ENCODE measurements at places on chromosomes 3 and 15. TPM values are rescaled to one million over a fixed set of nuclear protein-coding genes. Genes with fewer than 3 reads are reported as not detected.

DNA sequence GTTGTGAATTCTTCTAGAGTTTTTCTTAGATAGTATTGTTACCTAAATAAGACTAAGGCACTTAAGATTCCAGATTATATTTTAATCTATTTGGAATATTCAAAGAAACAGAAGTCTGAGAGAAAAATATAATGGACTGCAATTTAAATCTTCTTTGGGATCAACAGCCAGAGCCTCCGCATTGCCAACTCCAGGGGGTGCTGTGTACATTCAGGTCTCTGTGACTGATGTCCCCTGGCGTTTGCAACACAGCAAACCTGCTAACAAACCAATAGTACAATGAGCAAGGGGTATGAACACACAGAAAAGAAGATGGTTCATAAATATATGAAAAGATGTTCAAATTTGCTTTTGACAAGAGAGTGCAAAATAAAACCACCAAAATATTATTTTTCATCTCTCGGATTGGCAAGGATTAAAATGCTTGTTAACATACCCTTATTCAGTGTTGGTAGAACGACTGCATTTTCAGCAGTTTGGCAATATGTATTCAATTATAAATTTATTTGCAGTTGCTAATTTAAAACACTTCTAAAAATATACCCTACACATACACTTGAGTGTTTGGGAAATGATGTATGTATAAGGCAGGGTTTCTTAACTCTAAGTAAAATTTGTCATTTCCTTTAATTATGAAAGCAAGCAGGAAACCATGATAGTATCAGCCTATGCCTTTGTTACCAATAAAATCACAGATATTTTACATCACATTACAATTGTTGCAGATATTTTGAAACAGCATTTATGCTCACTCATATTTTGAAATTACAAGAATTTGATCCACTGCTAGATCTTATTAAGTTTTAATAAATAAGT, 16.1 kb upstream of the TM4SF1 start:
- DNase-seq, result peak; percentile 74

- DNase-seq, result no peak
Observed at GRCh38 chr3:131387796-131388489, 6.4 kb downstream of the NUDT16 start.

DNA sequence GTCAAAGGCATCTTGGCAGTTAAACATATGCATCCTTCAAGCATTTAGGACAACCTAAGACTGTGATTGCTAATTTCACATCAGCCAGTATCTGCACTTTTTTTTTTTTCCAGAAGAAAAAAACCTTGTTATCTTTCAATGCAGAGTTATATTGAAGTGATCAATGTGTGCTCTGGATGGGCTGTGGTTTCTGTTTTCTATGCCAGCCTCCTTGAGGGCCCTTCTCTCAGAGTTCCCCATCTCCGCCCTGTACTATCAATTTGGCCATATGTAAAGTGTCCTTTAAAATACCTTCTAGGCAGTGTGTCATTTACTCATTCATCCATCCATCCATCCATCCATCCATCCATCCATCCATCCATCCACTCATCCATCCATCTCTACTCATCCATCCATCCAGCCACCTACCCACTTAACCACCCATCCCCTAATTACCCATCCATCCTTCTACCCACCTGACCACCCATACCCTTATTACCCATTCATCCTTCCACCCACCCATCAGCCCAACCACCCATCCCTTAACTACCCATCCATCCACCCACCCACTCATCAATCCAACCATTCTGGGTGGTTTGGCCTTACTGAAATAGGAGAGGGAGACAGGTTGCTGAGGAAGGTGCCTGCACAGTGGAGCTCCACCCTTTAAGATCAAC, 322.1 kb downstream of the CHST2 start:
- no peak for DNase-seq

- DNase-seq, result no peak
Observed at GRCh38 chr3:78718707-78719106, 1049.1 kb downstream of the ROBO1 start.

DNA sequence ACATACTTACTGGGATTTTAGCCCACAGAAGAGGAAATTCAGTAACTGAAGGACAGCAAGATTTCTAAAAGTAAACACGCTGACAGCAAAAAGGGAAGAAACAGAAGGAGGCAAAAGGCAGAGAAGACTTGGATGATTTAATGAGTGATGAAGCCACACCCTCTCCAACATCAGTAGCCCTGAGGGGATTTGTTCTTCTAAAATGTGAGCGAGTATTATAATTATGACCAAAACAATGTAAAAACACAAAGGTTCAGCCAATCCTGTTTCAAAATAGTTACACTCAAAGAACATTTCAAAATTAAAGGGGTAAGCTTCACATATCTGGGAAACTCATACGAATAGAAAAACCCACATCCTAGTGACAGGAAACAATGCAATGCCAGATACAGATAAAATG, 25.0 kb downstream of the MCCC1 start:
- no peak for DNase-seq

- no peak for DNase-seq
Observed at GRCh38 chr3:137519602-137520001, 244.5 kb upstream of the SOX14 start.

DNA sequence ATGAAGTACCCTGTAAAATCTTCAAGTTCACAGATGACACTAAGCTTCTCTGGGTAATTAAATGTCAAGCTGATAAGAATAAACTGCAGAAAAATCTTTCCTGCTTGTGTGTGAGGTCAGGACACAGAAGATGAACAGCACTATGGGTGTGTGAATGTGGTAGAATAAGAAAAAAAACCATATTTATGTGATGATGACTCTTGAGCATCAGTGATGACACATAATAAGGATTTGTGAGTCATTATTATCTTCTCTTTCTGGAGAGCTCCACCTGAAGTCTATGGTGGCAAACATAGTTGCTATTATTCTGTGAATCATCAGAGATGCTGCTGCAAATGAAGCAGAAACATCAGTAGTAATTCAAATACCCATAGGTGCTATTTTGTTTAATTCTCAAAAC, 422.4 kb downstream of the DIPK2A start:
- no peak for DNase-seq

- DNase-seq, result no peak
Observed at GRCh38 chr15:43544266-43544665, 26.9 kb downstream of the MAP1A start.

CHRNA5 gene
- 1.0 TPM for polyA plus RNA-seq

TPRG1 gene
- 1.1 TPM for polyA plus RNA-seq

Measured in heart left ventricle (tissue), 16 donors.